Lower leg skin (tissue), 4 donors: ENCODE measurements at places on chromosomes 13 and 19. TPM values are rescaled to one million over a fixed set of nuclear protein-coding genes. Genes with fewer than 3 reads are reported as not detected.

Gene SLAIN1
- total RNA-seq = 4.0 TPM

DNA sequence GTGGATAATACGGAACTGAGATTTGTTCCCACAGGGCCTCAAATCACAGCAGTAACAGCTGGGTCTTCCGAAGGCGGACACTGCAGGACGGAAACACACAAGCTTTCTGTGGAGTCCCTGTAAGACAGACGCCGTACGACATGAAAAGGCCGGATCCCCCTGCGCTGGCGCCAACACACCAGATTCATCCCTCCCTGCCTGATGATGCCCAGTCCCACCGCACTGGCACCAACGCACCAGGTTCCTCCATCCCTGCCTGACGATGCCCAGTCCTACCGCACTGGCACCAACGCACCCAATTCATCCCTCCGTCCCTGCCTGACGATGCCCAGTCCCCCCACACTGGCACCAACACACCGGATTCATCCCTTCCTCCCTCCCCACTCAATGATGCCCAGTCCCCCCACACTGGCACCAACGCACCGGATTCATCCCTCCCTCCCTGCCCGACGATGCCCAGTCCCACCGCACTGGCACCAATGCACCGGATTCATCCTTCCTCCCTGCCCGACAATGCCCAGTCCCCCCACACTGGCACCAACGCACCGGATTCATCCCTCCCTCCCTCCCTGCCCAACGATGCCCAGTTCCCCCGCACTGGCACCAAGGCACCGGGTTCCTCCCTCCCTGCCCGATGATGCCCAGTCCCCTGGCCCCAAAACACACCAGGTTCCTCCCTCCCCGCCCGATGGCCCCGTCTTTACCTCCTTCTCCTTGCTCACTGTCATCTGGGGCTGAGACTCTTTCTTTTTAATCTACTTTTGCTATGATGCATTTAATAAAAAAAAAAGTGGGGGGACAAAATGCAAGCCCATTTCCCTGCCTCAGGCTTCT is 55.1 kb downstream of the RASA3 start:
- DNase-seq = no peak

Gene NCAN
- total RNA-seq = not detected

Gene CLDN10
- total RNA-seq = 10.2 TPM

Gene ERFL
- not detected for total RNA-seq

GRCh38 chr19:47398707-47399597 is 20.4 kb downstream of the MEIS3 start:
- DNase-seq = no peak

Gene UBE2L5
- total RNA-seq = not detected

DNA sequence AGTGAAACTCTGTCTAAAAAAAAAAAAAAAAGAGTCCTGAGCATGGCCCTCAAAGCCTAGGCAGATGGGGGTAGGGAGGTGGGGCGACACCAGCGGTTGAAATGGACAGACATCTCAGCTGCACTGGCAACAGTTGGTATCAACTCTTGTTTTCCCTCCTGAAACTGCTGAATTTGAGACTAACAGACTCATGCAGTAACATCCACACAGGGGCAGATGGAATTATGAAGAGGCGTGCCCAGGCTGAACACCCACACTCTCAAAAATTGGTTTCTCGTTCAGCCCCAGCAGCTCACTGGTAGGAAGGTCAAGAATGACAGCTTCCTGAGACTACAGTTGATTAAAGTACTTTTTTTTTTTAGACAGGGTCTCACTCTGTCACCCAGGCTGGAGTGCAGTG is 24.1 kb downstream of the PBX4 start:
- no peak for DNase-seq

DNA sequence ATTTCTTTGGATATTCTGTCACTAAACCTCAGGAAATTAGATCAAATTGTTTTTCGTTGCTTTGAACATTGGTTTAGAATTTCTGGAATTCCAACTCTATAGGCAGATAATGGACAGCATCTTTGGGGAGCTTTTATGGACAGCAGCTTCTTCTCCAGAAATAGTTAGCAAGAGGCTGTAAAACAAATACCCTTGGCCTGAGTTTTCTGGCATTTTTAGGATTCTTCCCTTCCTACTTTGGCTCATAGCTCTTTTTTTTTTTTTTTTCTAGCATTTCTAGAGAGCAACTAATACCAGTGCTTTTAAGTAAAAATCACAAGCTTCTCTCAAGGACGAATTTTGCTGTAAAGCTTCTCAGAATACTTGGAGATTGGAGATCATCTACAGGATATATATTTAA is 169.8 kb upstream of the SPRY2 start:
- no peak for DNase-seq

DNA sequence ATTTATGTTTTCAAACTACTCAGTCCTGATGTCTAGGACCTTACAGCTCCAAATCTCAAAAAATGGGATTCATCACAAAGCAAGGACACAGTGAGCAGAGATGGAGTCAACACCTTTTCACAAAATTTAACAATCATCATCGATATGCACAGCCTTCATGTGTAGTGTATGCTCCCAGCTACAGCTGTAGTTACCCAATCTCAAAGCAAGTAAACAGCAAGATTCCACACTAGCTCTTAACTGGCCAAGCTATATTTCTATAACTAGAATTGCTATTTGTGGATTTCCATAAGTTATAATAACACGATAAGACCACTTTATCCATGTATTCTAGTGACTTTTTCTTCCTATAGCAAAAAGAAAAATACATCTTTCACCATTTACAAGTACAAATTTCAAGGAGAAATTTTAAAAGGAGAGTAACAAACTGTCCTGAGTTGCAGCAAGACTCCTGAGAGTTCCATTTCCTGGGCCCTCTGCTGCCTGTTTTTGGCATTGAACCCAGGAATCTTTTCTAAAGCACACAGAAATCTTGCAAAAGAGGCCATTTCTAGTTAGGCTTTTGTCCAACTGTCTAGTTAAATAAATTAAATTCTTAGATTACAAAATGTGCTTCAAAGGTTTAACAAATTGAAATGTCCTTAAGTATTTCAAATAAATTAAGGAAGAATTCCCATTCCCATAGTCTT is 460.6 kb downstream of the FGF14 start:
- DNase-seq = no peak

GRCh38 chr13:105184201-105184600 is 1351.3 kb downstream of the EFNB2 start:
- DNase-seq = no peak

DNA sequence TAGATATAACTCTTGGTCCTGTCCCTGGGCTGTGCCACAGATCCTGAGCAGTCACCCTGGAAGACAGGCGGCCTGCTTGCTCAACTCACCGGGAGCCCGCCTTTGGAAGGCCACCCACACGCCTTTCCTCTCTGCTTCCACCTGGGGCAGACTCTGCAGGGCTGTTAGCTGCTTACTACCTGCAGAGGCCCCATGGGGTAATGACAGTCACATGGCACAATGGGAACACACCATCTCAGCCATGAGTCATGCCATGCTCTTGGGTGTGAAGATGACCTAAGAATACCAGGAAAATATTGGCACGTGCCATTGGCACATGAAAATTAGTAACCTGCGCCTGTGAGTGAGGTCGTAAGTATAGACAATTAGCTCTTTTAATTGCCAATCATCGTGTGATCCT is 108.6 kb downstream of the COL4A2 start:
- no peak for DNase-seq

- DNase-seq = peak; percentile 57
Observed at GRCh38 chr13:98482476-98483444, 94.1 kb downstream of the STK24 start.

Gene ZNF599
- 5.8 TPM for total RNA-seq

DNA sequence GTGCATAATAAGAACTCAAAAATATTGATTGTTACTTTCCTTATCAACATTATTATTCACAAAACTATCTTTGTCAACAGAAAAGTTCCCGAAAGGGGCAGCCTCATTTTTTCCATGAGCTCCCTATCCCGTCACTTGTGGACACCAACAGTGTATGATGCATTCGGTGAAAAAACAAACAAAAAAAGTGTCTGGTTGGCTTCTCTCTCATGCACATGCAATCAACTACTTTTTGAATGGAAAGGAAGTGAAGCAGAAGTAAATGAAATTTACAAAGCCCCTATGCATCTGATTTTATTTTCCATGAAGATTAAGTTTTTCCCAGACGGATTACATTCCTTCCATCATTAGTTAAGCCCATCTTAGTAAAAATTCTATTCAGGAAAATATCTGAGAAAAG is 526.9 kb downstream of the RFC3 start:
- DNase-seq = no peak

GRCh38 chr13:111917901-111918300 is 149.0 kb upstream of the SOX1 start:
- no peak for DNase-seq

GRCh38 chr19:588741-589692 is 664 bp upstream of the HCN2 start:
- no peak for DNase-seq

DNA sequence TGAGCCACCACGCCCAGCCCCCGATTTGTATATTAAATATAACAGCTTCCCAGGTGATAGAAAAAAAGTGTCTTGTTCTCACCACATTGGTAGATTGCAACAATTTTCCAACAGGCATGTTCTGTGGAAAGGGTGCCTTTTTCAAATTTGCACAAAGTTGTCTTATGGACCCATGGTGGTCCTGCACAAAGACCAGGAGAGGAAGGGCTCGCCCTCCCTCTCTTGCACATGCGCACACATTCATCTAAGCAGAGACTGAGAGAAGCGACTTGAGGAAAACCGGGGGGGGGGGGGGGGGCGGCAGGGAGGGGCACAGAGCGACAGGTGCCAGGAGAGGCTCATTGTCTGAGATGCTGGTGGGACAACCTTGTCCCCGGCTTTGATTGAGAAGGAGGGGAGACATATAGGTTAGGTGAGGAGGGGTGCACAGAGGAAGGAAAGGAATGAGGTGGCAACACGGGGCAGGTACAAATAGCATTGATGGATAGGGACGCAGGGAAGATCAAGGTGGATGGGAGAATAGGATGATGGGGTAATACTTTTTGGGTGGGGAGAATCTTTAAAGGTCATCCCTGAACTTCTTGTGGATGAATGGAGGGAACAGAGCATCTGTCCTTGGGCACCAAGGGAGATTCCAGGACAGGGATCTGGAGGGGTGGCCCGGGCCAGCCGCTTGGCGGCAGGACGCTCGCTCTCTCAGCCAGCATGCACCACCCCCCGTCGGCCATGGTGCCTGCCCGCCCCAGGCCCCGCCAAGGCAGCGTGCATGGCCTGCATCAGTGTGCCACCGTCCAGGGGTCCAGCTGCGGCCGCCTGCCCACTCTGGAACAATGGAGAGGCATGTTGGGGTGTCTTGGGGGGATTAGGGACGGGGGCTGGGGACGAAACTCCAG is 76.0 kb downstream of the IER2 start:
- DNase-seq = no peak

Gene ZNF772
- 18.3 TPM for total RNA-seq

- no peak for DNase-seq
Observed at GRCh38 chr13:88648598-88649373, 977.6 kb downstream of the SLITRK5 start.

Gene ELAVL3
- not detected for total RNA-seq

DNA sequence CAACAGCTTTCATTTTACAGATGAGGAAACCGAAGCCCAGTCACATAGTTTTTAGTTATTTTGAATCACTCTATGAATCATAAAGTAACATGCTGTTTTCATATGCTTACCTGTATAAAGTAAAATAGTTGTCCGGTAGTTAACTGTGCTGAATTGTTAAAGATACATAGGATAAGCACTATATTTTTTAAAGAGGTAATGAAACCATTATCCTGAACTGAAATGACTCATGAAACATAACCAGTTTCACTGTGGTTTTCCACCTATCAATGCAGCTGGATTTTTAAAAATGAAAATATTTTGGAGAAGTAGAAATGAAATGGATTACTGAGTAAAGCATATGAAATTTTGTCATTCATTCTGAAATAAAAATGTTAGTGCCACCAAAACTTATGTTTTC is 655.0 kb downstream of the OLFM4 start:
- no peak for DNase-seq

GRCh38 chr19:19533841-19534240 is 4.2 kb upstream of the CILP2 start:
- no peak for DNase-seq

GRCh38 chr13:71583581-71583980 is 283.4 kb downstream of the DACH1 start:
- no peak for DNase-seq

Gene S1PR2
- 4.5 TPM for total RNA-seq

Gene SELENOW
- total RNA-seq = 714 TPM

GRCh38 chr13:72151241-72151640 is 284.2 kb upstream of the DACH1 start:
- no peak for DNase-seq

Gene HNRNPM
- total RNA-seq = 72.6 TPM

DNA sequence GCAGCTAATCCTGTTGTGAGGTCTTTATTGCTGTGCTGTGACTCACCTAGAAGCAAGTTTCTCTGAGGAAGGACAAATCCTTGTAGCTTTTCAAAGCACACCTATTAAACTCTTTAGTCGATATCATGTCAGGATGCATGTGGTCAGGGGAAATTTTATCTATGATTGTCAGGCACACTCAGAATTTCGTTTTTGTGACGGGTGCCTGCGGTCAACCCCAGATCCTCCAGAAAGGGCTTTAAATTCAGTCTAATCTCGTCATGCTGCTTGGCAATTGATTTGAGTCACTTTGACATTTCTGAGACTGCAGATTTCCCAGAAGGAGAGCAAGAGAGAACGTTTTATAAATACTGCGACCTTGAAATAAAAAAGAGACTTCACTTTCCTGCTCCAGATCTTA is 316.9 kb downstream of the FGF9 start:
- no peak for DNase-seq

Gene JAK3
- 4.0 TPM for total RNA-seq

DNA sequence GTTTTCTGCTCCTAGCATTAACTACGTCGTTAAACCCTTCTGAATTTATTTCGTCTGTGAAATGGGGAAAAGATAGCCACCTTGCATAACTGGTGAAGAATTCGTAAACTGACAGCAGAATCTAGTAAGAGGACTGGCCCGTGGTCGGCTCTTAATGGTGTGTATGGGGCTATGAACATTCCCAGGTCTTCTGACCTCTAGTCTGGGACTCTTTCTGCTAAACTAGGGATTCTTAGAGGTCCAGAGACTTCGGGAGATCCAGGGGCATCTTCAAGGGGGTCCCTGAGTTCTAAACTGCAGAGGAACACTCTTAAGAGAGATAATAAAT is 231.1 kb upstream of the SERP2 start:
- no peak for DNase-seq
